GDM1 (cell line): ENCODE measurements at places on chromosomes 1 and 21.

- DNase-seq = no peak
These were observed 113.6 kb downstream of the UCHL5 start for GRCh38 chr1:192945390-192946130.

DNA sequence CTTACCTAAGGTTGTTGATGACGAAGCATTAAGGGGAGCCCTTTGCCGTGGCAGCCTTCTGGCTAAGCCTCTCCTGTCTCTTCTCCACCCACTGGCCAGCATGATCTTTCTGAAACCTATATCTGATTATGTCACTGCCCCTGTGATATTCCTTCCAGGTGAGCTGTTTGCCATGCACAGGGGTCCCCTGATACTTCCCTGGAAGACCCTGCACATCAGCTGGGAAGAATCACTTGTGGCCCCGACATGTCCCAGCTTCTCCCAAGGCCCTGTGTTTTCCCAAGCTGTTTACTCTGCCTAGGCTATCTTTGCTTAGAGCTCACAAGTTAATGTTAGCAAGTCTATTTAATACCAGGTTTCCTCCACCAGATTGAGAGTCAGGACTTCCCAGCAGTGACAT lies 12.3 kb downstream of the RD3 start:
- no peak for DNase-seq

GRCh38 chr1:119870917-119871596 lies 25.3 kb downstream of the ADAM30 start:
- DNase-seq = peak; percentile 60

DNA sequence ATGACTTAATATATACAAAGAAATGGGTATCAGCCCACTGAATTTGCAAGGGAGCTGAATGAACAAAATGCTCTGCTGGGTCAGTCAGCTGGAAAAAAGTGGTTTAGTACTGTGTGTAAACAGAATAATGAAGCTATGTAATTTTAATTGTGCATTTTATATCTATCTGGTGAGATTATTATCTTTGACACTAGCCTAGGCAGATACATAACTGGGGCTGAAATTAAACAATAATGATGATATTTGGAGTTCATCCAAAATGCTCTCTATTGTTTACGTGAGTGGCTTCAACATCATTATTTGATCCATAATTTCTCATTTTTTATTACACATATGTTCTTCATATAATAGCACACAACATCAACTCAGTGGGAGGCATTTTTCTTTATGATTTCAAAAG lies 208.5 kb upstream of the SNX7 start:
- no peak for DNase-seq

GRCh38 chr1:206796981-206797402 lies 24.7 kb upstream of the IL10 start:
- no peak for DNase-seq

GRCh38 chr1:170674239-170674638 lies 10.3 kb downstream of the PRRX1 start:
- no peak for DNase-seq
